Stimulated activated CD4-positive, alpha-beta T cell treated with anti-CD3 and anti-CD28 coated beads, Interleukin-1b, Interleukin-23, amount 100 ng/mL, for 48 hours (primary cell): ENCODE measurements at places on chromosomes 11 and 22.
A peak's percentile ranks its signal among the peaks of the same experiment; 100 is the strongest.

GRCh38 chr11:72216638-72217037, at the start of gene FOLR2:
TSS of gene FOLR2 (plus strand) at chr11:72216794. CDS start at chr11:72218585, 1,791 bp downstream.
- DNase-seq = no peak

DNA sequence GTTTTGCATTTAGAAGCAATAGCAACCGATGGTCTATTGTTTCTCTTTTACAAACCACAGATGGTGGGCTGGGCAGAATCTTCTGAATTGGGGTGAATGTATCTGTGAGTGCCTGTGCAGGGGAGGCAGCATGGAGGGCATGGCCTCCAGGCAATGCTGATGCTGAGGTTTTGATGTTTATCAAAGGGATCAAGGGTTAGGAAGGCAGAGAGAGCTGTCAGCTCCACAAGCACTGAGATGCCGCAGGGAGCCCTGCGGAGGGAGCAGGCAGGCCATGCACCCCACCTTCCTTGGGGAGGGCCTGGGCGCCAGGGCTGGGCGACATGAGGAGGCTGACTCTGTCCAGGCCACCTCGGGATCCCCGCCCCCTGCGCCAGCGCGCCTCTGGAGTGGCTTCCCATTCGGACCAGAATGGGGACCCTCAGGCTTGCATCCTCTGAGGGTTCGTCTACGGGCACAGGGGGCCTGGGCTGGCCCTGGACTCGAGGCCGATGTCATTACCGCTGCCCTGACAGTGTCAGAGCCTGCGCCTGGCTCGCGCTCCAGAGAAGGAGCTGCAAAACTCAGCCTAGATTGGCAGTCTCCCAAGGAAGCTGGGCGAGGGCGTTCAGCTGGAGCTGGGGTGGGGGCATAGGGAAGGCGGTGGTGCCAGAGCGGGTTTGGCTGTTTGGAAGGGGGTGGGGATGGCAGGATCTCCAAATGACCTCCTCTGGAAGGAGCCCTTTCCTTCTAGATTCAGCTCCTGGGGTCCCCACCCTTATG, 13.9 kb upstream of the TH start:
- DNase-seq = no peak

DNA sequence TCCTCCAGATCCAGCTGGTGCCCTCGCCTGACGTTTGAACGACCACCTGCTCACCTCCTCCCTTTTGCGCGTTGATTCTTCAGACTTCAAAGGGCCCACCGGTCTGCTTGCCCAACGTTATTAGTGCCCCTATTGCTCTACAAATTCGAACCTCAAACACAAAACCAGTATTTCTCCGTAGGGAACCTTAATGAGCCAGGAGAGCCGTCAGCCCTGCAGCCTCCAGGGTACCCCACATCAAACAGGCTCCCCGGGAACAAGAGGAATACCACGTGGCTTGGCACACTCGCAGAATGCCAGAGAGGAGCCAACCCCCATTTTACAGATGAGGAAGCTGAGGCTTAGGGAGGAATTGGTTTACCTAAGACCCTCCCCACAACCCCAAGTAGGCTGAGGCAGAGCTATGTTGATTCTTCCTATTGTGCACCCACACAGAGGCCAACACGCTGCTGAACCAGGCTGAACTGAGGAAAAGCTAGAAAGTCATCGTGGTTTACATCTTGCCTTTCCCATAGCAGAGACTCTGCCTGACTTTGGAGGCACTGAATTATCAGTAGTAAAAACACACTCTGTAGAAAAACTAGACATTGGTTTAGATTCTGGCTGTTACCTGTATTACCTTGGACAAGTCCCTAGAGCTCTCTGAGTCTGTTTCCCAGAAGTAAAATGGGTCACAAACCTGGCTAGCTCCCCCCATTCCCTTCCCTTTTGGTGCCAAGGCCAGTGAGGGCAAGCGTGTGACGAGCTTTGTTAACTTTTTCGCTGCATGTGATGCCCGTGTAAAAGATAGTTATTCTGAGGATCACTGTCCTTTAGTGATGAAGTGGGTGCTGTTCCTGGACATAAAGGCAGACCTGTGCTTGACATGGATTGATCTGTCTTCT, 764 bp downstream of the TKFC start:
- no peak for DNase-seq

DNA sequence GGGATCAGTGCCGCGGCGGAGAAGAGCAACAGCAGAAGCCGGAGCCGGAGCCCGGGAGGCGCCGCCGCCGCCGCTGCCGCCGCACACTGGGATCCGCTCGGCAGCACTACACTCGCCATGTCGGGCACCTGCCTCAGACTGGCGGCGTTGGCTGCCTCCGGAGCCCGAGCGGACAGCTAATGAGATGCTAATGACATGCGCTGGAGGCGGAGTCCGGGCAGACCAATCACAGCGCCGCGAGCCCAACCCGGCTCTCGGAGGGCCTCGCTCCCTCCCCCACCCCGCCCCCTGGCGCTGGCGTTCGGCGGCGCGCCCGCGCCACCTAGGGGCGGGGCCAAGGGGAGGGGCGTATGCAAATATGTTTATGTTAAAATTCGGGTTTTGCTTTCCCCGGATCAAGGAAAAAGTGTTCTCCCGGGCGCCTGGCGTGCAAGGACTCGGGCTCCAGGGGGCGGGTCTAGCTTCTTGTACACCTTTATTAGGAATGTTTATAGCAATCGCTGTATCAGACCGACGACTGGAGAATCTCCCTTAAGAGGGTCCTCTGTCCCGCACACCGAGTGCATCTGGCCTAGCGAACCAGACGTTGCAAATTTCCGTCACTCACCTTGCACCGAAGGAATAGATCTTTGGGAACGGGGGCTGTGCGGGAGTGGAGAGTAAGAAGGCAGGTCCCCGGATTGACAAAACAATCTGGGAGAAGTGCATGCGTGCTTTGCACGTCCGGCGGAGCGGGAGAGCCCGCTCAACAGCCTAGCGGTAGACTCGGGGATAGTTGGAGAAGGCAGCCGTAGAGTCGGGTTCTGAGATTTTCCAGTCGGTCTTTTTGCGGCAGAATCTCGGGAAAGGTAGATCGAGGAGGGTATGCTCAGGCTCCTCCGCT, at the start of gene CADM1:
Gene CADM1, minus strand, starts transcription at position 140 of the 883 bp plus-strand sequence.
- DNase-seq = peak; percentile 79

DNA sequence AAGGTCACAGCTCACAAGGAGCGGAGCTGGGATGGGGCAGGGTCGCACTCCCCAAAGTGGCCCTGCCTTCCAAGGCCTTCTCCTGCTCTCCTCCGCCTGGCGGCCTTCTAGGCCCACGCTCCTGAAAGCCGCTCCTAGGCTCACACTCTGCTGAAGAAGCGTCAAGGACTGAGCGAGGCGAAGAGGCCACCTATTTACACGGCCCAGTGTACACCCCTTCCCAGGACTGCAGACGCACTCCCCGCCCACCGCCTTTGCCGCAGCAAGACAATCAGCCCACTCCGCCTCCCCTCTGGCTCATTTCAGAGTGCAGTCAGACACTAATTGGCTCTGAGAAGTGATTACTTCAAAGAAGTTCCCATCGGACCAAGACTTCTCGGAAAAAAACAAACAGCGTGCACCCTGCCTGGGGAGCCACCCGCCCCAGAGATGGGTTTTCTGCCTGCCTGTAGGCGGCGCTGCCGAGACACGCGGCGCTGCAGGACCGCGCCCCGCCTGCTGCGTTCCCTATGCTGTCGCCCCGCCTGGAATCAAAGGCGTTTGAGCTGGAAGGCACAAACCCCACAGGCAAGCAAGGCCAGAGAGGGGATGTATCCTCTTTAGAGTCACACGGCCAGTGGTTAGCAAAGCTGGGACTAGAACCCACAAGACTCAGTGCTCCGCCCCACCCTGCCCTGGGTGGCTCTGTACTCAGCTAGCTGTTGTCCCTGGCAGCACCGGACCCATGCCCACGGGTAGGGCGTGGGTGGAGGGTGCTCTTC, 414.8 kb downstream of the BUD13 start:
- no peak for DNase-seq
